ENCODE measurements at places on chromosomes 1 and 21. TPM values are rescaled to one million over a fixed set of nuclear protein-coding genes. Genes with fewer than 3 reads are reported as not detected.

GRCh38 chr1:33825506-33825905 is 38.4 kb upstream of the HMGB4 start:
- no peak overlapping the region for H3K27ac ChIP-seq
- H3K4me3 ChIP-seq: no peak overlapping the region
- peak; percentile 20 for DNase-seq

DNA sequence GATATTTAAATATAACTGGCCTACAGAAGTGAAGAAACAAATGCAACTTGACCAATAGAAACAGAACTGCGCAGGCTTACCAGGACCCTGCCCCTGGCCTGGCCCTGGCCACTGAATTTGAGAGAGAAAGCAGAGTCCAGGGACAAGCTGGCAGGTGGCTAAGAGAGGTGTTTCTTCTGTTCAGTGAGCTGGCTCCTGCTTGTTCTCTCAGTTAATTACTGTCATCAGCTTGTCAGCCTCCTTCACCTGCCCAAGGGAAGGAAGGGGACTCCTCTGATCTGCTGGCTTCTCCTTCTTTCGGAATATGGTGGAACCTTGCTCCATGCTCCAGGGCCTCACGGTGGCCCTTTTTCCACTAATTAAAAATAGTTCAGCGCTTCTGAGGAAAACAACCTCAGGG is 388.4 kb downstream of the DISC1 start:
- no peak overlapping the region for H3K4me3 ChIP-seq
- H3K27me3 ChIP-seq: no peaks in the 10 kb centered on the region
- no peak for DNase-seq
- no peak overlapping the region for H3K27ac ChIP-seq
- no peaks in the 10 kb centered on the region for H3K36me3 ChIP-seq

DNA sequence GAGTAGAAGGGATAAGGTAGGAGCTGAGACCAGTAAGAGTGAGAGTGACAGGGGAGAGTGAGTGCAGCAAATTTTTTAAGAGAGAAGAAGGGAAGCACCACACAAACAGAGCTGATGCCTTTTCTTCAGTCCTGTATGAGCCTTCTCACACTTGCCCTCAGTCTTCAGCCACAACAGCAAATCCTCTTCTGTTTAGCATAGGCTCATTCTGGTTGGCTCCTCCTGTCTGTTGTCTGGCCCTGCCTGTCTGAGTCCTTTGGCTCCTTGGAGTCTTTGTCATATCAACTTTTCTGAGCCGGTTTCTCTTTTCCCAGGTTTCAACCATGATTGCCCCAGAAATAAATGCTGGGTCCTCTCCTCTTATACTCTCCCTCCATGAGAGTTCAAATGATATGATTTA is 12.7 kb upstream of the CASQ1 start:
- no peaks in the 10 kb centered on the region for H3K36me3 ChIP-seq
- H3K4me3 ChIP-seq: no peak overlapping the region
- H3K4me1 ChIP-seq: peaks cover 7% of the 10 kb centered on the region
- peak overlapping the region; percentile 44 for H3K27ac ChIP-seq
- H3K27me3 ChIP-seq: no peaks in the 10 kb centered on the region
- peak; percentile 62 for DNase-seq

Gene TPTE
- not detected for total RNA-seq

DNA sequence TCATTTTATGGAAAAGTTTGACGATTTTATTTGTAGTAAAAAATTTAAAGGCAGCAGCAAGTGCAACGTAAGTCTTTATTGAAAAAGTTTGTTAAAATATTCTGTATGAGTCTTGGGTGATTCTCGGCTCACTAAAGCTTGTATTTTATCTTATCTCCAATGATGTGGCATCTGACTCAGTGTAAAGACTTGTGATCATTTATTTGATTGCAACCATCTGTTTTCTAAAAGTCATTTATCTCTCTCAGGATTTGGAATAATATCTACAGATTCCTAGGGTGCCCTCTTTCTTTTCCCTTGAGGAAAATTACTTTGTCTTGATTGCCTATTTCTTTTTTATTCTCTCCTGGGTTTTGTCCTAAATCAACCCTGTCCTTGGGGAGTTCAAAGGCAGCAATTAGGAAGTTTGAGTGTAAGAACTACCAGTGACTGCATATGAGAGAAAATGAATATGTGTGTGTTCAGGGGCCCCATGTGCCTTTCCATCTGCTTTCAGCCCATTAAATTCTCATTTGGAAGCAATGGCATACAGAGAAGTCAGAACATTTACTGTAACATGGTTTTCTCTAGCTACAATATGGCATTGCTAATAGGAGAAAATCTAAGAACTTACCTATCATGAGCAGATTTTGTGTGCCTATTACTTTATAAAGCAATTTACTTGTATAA is 575.0 kb upstream of the CHRM3 start:
- no peaks in the 10 kb centered on the region for H3K36me3 ChIP-seq
- H3K27me3 ChIP-seq: no peaks in the 10 kb centered on the region
- H3K4me1 ChIP-seq: no peaks in the 10 kb centered on the region
- no peak overlapping the region for H3K27ac ChIP-seq

DNA sequence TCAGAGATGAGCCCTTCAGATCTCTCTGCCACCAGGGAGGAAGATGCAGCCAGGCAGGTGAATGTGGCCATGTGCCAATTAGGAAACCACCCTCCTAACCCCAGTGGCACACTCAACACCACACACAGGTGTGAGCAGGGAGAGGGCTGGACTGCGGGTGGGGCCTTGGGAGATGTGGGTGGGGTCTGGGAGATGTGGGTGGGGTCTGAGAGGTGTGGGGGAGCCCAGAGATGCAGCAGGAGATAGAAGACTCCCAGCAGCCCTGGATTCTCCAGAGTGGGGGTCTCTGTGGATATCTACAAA is 43.2 kb upstream of the COL6A1 start:
- no peaks in the 10 kb centered on the region for H3K36me3 ChIP-seq
- H3K4me1 ChIP-seq: no peaks in the 10 kb centered on the region
- no peak overlapping the region for H3K4me3 ChIP-seq
- no peaks in the 10 kb centered on the region for H3K27me3 ChIP-seq
- DNase-seq: no peak

Gene KPRP
- not detected for total RNA-seq

- H3K27me3 ChIP-seq: peaks cover 14% of the 10 kb centered on the region
- no peaks in the 10 kb centered on the region for H3K36me3 ChIP-seq
- H3K27ac ChIP-seq: no peak overlapping the region
- no peak for DNase-seq
These were observed 34.9 kb upstream of the TACSTD2 start for GRCh38 chr1:58611861-58612385.

Gene PTGS2
- 0.40 TPM for total RNA-seq

- peak; percentile 64 for DNase-seq
- no peaks in the 10 kb centered on the region for H3K36me3 ChIP-seq
- H3K27ac ChIP-seq: peak overlapping the region; percentile 47
- no peaks in the 10 kb centered on the region for H3K27me3 ChIP-seq
These were observed 75.2 kb upstream of the CD1D start for GRCh38 chr1:158105352-158106095.

DNA sequence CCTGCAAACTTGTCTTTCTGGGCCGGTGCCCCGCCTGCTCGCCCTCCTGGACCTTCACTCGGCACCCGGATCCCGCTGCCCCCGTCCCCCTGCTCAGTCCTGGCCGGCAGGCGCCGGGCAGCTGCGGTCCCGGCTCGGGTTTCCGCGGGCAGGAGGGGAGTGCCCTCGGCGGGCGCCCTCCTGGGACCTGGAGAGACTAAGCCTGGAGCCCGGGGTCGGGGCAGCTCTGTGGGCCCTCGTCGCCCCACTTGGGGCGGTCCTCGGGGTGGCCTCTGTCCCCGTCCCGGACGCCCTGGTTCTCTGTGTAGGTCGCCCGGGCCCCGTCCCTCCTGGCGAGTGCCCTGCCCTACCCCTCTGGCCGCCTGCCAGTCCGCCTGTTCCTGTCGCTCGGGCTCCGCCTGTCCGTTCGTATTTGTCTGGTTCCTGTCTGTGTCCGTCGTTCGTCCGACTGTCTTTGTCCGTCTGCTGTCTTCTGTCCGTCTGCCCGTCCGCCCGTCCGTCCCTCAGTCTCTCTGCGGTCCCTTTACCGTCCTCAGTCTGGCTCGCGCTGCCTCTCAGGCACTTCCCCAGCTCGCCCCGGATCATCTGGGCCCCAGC is 490 bp downstream of the SERINC2 start:
- H3K4me3 ChIP-seq: peak overlapping the region; percentile 89
- no peaks in the 10 kb centered on the region for H3K36me3 ChIP-seq
- peaks cover 5% of the 10 kb centered on the region for H3K4me1 ChIP-seq
- H3K27me3 ChIP-seq: peaks cover 25% of the 10 kb centered on the region
- H3K27ac ChIP-seq: peak overlapping the region; percentile 96

- H3K27me3 ChIP-seq: no peaks in the 10 kb centered on the region
- peaks cover 10% of the 10 kb centered on the region for H3K36me3 ChIP-seq
- no peaks in the 10 kb centered on the region for H3K4me1 ChIP-seq
These were observed 48.7 kb downstream of the LHX4 start for GRCh38 chr1:180278596-180279395.

Gene CFHR5
- total RNA-seq: not detected

DNA sequence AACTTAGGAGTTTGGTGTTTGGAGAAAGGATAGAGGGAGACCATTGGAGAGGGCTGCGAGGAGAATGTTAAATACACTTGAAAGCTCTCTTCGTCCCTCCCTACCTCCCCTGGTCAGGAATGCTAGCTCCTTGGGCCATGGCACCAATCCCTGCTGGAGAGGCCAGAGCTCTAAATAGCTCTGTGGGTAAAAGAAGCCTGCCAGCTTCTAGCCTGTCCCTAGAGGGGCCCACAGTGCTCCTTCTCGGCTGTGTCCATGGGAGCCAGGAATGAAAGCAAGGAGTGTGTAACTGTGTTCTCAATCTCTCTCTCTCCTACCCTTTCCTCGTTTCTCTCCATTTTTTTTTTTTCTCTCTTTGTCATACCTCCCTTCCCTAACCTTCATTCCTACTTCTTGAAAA is at the start of gene CCDC190:
Gene CCDC190 (minus strand): TSS at position 75 of the 400 bp plus-strand sequence. CDS start 1,529 bp downstream, outside the sequence.
- H3K4me3 ChIP-seq: no peak within 1 kb of the TSS
- DNase-seq: no peak
- H3K27ac ChIP-seq: no peak within 1 kb of the TSS
- no peaks in the 10 kb centered on the region for H3K4me1 ChIP-seq
- no peaks in the 10 kb centered on the region for H3K27me3 ChIP-seq

Gene LMX1A
- 0.13 TPM for total RNA-seq

Gene TRIM63
- total RNA-seq: not detected

Gene CD244
- not detected for total RNA-seq

Gene RAB3B
- 69.1 TPM for total RNA-seq

DNA sequence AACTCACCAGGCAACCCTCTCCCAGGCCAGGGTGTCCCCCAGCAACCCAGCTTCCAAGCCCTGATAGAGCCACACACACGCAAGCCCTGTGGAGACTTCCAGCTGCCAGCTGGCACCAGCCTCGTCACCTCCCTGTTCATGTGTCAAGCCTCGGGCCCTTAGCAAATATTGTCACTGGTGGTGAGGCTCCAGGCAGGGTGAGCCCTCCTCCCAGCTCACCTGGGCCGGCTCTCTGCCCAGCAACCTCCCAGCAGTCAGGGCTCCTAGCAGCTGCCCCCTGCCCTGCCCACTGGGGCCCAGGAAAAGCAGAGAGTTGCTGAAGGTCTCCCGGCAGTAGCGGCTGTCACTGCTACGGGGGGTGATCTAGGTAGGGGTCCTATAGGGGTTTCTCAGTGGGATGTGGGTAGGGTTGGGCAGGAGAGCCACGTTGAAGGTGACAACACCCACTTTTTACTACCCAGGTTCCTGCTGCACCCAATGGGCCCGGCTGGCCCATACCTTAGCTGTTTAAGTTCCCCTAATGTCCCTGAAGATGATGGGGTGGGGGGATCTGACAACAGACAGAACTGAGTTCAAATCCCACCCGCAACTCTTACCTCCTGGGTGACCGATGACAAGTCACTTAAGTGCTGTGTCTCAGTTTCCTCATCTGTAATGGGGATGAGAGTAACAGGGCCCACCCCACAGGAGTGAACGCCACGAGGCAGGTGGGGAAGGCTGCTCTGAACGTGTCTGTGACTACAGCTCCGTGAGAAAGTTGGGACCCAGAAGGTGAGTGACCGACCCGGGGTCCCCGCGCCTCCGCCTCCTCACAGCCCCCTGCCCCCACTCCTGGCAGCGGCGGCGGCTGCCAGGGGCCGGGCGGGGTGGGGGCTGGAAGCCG is 678 bp downstream of the TTC39A start:
- peaks cover 11% of the 10 kb centered on the region for H3K27me3 ChIP-seq
- DNase-seq: no peak
- H3K4me3 ChIP-seq: no peak overlapping the region
- H3K4me1 ChIP-seq: peaks cover 11% of the 10 kb centered on the region
- H3K36me3 ChIP-seq: no peaks in the 10 kb centered on the region

DNA sequence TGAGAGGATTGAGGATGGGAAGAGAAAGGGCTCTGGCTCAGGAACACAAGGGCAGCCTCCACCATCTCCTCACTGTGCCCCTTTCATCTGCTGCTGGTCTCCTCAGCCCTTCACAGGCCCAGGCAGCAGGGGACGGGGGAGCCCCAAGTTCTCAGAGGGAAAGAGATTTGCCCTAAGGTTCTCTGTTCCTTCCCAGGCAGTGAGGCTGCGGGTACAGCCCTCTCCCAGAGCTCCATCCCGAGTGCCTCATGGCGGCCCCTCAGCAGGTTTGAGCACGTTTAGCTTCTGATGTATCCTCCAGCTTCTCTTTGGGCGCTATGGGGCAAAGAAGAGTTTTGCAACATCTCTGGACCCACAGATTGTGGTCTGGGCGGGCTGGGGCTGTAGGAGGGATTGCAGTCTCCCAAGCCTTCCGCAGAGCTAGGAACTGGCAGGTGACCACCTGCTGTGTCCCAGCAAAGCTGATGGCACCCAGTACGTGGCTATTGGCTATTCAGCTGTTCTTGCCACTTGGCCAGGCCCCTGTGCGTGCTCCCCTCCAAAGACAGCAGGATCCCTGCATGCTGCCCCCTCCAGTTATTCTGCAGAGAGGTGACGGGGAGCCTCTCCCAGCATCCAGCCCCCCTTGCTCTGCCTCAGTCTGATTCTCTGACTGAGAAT is 10.1 kb downstream of the DISP3 start:
- H3K27me3 ChIP-seq: no peaks in the 10 kb centered on the region
- H3K4me3 ChIP-seq: no peak overlapping the region

- H3K27ac ChIP-seq: no peak overlapping the region
- H3K27me3 ChIP-seq: peaks cover 42% of the 10 kb centered on the region
- no peaks in the 10 kb centered on the region for H3K36me3 ChIP-seq
- H3K4me3 ChIP-seq: no peak overlapping the region
These were observed 38.9 kb upstream of the H6PD start for GRCh38 chr1:9195651-9196050.

DNA sequence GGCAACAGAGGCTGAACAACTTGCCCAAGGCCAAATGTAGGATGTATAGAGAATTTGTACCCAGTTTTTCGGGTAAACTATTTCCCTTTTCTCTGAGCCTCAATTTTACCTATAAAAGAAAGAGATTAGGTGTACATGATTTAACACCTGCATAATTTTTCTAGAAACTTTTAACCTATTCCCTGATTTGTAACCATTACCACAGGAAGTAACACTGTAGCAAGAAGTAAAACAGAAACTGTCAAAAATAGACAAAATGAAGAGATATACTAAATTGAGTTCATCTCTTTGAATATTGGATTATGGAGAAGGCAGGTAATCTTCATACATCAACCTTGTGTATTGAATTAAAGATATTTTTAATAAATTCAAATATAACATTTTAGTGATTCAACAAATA is 136.2 kb downstream of the ZC3H11B start:
- H3K27ac ChIP-seq: no peak overlapping the region
- H3K36me3 ChIP-seq: no peaks in the 10 kb centered on the region
- no peaks in the 10 kb centered on the region for H3K27me3 ChIP-seq

GRCh38 chr1:6093611-6094010 is 47.9 kb downstream of the KCNAB2 start:
- no peaks in the 10 kb centered on the region for H3K36me3 ChIP-seq
- H3K27me3 ChIP-seq: no peaks in the 10 kb centered on the region
- no peaks in the 10 kb centered on the region for H3K4me1 ChIP-seq
- DNase-seq: no peak
- H3K4me3 ChIP-seq: no peak overlapping the region

- H3K27me3 ChIP-seq: no peaks in the 10 kb centered on the region
- no peak overlapping the region for H3K27ac ChIP-seq
- peak; percentile 33 for DNase-seq
These were observed 176.3 kb upstream of the ZNHIT6 start for GRCh38 chr1:85884372-85885035.

Gene FCGR1A
- total RNA-seq: not detected

Gene INSRR
- 0.17 TPM for total RNA-seq

Gene AIRE
- total RNA-seq: 1.2 TPM

Data from endodermal cell (in vitro differentiated cells).